NCI-H69 (cell line): ENCODE measurements at places on chromosomes 16 and 17.
A peak's percentile ranks its signal among the peaks of the same experiment; 100 is the strongest.

- DNase-seq: no peak
These were observed 17.1 kb downstream of the SPIRE2 start for GRCh38 chr16:89845417-89845816.

- DNase-seq: no peak
These were observed 25.0 kb downstream of the RMI2 start for GRCh38 chr16:11370084-11370931.

DNA sequence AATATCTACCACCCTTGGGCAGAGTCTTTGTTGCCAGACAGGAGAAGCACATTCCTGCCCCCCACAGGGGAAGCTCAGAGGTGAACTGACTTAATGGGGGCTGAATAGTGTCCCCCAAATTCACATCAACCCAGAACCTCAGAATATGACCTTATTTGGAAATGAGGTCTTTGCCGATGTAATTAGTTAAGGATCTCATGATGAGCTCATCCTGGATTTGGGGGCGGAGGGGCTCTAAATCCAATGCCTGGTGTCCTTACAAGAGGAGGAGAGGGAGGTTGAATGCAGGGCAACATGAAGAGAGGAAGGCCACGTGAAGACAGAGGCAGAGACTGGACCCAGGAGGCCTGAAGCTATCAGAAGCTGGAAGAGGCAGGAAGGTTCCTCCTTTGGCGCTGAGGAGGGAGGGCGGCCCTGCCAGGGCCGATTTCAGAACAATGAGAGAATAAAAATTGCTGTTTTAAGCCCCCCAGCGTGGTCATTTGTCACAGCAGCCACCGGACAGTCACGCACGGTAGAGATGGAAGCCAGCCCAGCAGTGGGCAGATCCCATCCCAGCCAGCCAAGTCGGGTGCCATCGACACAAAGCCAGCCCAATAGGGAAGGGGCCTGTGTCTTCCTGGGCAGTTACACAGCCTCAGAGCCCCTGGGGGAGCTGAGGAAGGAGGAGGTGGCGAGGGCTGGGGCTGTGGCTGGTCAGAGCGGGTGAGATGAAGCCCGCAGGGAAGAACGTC lies 21.3 kb downstream of the C16orf74 start:
- no peak for DNase-seq

- DNase-seq: peak; percentile 61
These were observed 1.5 kb downstream of the FBRS start for GRCh38 chr16:30659507-30660423.

- peak; percentile 31 for DNase-seq
These were observed 11.7 kb upstream of the CNTNAP4 start for GRCh38 chr16:76265434-76266045.

DNA sequence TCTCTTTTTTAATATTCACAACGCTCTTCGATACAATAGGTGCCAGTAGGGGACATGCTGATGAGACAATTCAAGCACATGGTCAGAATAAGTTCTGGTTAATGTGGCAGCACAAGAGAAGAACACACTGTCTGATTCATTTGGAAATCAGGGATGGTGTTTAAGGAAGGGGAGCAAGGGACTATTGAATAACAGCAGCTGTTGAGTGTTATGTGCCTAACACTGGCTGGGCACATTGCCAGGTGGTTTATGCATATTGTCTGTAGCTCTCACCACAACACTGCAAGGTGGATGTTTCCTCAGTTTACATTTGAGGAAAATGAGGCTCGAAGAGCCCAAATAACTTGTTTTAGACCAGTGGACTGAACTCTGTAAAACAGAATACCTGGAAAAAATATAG lies 44.2 kb downstream of the LYRM9 start:
- peak; percentile 67 for DNase-seq

- DNase-seq: no peak
These were observed 81.8 kb downstream of the WDR59 start for GRCh38 chr16:74903120-74903519.

DNA sequence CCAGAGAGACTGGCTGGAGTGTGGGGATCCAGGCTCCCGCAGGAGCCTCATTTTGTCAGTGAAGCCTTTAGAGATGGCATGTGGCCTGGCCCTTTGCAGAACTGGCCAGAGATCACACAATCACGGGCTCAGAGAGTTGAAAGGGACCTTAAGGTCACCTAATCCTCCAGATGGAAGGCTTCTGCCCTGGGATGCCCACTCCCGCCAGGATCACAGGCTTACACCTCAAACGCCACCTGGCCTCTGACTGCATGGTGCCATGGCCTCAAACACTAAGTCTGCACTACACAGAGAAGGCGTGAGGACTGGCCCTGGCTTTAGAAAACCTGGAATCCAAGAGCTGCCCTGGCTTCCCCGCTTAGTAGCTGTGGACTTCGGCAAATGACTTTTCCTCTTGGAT lies 306.8 kb upstream of the CCL2 start:
- no peak for DNase-seq

DNA sequence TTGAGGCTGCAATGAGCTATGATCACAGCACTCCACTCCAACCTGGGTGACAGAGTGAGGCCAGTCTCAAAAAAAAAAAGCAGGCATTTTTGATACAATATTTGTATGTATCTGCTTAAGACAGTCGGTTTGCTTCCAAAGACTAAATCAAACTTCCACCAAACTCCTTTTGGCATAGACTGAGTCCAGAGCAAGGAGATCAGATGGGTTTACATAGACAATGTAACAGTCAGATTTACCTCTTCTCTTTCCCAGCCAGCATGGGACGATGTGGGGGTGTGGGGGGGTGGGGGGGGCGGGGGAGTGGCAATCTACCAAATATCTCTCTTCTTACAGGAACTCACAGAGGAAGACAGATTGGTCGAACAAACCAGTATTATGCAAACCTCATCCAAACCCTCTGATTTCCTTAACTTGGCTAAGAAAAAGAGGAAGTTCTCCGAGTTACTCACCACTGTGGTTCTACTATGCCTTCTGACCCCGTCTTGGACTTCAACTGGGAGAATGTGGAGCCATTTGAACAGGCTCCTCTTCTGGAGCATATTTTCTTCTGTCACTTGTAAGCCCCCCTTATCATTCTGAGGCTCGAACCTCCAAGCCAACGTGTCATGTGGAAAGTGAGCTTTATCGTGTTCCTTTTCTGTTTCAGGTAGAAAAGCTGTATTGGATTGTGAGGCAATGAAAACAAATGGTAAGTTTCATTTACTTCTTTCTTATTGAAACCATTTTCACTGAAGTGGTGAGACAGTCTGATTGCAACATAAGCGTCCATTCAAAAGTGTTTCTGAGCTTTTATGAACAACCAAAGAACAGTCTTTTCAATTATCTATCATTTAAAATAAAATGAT lies at the start of gene MILR1:
Gene MILR1 (plus strand): TSS at position 451 of the 848 bp plus-strand sequence. CDS start 54 bp downstream, at position 505.
- no peak for DNase-seq

DNA sequence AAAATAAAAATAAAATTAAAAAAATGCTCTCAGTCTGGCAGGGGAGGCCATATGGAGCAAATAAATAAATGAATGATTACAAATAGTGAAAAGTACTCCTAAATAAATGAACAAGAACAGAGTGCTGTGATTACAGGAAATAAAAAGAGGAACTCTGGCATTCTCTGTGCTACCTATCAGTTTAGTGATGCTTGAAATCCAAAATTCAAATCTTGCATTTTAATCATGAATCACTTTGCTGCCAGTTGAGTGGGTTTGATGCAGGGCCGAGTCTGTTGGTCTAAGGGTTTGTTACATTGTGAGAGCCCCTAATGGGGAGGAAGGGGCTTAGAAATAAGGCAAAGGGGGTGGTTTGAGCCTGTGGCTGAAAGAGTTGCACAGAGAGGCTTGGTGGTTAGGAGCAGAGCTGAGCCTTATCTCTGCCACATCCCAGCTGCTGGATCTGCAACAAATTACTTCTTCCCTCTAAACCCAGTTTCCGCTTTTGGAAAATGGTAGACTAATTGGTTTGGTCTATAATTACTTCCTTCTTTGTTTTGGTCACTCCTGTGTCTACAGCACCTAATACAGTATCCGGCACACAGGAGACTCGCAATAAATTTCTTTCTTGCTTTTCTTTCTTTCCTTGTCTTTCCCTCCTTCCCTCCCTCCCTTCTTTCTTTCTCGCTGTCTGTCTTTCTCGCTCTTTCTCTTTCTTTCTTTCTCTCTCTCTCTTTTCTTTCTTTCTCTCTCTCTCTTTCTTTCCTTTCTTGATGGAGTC lies 6.3 kb upstream of the ABCC1 start:
- peak; percentile 82 for DNase-seq

GRCh38 chr17:38448208-38448771 lies 20.0 kb downstream of the ARHGAP23 start:
- DNase-seq: no peak

GRCh38 chr16:82063456-82064082 lies 28.5 kb downstream of the HSD17B2 start:
- DNase-seq: peak; percentile 2

DNA sequence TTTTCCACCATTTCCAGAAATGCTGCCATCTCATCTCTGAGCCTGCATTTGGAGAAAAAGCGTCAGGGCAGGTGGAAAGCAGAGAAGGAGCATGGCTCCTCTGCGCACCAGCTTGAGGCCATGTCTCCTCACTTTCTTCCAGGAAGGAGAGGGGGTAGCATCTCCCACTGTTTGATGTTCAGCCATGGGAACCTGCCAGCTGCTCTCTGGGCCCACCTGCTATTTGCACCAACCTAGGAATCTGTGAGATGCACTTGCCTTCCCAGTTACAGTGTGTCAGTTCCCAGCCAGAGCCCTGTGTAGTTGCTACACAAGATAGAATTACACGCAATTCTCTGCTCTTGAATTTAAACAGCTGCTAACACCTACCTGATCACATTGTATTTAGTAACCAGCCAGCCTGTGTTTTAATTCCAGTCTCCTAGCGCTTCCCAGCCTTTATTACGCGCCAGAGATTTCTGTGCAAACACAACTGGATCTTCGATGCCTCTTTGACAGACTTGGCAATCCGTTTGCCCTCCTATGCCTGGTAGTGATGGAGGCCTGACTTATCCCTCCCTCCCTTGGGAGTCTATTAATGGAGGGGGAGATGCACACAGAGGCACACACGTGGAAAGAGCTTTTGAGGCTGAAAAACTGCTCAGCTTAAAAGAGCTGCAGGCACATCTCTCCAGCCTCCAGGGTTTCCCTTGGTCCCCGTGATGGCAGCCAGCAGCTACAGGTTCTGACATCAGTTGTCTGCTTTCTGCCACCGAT lies 98.1 kb upstream of the SEC14L1 start:
- DNase-seq: peak; percentile 94

- DNase-seq: no peak
These were observed 204.8 kb downstream of the CDH8 start for GRCh38 chr16:61831351-61831917.

DNA sequence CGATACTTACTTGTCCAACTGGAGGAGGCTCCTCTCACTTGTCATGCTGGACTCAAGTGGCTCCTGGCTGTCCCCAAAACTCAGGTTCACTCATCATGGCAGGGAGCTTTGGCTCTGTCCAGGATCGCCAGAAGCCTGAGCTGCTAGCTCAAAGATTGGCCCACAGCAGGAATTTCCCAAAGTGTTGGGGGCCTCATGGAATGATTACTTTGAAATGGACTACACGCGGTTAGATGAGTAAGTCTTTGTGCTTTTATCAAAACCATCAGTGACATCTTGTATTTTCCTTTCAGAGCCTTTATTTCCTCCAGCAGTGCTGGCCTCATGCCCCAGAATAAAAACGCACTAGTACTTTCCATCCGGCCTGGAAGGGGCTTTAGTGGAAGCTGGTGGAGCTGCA lies 29.2 kb upstream of the PHB1 start:
- DNase-seq: no peak

DNA sequence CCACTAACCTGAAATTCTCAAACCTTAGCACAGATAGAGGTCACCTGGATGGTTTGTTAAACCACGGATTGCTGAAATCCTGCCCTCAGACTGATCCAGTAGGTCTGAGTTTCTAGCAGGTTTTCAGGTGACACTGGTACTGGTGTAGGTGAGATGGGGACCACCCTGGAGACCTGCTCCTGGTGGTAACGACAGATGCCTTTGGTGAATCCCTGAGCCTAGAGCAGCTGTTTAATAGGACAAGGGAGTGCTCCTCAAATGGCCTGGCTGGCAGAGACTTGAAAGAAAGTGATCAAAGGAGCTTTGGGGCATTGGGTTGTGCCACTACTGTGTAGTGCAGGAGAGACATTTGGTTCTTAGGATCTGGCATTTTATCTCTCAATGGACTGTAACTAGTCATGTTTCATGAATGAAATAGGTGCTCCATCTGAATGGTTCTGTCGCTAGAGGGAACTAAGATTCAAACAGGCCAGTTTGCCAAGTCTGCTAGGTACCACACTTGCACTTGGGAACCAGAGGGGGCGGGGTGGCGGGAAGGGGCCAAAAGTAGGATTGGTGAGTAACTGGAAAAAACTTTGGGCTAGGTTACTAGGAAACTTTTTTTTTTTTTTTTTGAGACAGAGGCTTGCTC lies 2.9 kb upstream of the IFI35 start:
- DNase-seq: no peak

DNA sequence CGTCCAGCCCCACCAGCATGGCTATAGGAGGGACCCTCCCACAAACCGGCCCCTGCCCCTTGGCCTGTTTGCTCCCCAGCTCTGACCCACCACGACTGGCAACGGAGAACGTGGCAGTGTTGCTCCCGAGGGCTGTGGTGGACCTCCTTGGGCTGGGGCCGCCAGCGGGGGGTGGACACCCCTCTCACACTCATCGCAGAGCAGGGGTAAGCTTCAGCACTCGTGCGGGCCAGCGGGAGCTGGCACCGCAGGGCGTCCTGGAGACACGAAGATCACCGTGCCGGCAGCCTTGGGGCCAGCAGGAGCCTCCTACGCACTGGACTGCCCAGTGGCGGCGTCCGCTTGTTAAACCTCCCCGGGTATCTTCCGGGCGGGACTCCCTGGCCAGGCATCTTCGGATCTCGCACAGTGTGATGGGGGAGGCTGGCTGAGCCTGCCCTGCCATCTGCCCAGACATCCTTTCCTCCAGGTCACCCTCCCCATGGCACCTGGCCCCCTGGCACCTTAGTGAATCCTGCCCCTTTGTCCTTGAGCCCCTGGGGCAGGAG lies 53.5 kb downstream of the ABR start:
- no peak for DNase-seq

DNA sequence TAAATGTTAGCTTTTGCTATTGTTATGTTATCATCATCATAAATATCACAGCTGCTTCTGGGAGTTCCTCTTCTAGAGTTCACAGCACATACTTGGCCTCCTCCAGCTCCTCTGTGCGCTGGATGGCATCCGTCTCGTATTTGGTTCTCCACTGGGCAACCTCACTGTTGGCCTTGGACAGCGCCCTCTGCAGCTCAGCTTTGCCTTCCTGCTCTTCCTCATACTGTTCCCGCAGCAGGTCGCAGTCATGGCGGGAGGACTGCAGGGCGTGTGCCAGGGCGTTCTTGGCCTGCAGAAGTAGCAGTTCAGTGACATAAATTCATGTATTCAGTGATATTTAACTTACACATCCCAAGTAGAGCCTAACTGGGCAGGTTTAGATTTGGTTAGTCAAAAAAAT lies 23.4 kb downstream of the MYH8 start:
- no peak for DNase-seq

- DNase-seq: no peak
These were observed 752 bp downstream of the EXOSC6 start for GRCh38 chr16:70250748-70251628.

DNA sequence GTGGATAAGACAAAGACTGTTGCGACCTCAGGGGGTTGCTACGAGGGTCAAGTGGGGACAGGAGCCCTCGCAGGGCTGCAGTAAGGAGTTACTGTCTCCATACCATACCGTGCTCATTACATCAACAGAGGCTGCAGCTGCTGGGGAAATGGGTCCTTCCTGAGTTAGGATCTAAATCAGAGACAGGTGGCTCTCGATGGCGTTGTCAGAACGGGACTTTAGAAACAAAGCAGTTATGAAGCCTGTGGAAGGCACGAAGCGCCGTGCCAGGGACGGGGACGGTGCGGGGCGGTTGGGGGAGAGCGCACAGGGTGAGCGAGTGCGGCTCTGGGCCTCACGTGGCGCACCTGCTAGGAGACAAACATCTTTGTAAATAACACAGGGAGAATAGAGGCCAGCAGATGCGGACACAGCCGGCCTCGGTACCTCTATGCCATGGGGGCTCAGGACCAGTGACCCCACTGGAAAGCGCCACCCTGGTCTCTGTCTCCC lies 34.4 kb downstream of the ZCCHC14 start:
- DNase-seq: no peak
